ENCODE measurements at places on chromosomes 16 and 17.
A peak's percentile ranks its signal among the peaks of the same experiment; 100 is the strongest.

- no peak for DNase-seq
Observed at GRCh38 chr17:82031303-82031884, at the start of gene RAC3. RAC3 (plus strand) TSS chr17:82031678; CDS start chr17:82031762, 84 bp downstream.

GRCh38 chr17:67150826-67151225 lies 94.2 kb downstream of the HELZ start:
- DNase-seq: no peak

GRCh38 chr17:64063766-64064224 lies 43.4 kb upstream of the ICAM2 start:
- no peak for DNase-seq

DNA sequence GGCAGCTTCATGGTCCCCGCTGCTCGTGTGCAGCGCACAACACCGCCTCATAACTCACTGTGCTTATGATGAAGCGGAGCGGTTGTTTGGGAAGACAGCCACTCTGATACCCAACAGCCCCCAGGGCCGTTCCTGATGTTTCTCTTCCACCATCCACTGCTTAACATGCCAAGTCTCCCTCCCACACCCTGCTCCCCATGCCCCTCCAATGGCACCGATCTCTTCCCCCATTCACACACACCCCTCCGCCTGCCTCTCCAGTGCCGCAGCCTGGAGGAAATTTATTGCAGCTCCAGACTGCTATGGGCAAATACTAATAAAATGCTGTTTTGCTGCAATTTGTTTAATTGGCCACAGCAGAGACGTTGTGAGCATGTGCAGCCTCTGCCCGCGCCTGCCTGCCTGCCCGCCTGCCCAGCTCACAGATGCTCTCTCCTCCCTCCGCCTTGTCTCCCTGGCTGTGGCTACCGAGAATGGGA lies 80.3 kb upstream of the LHX1 start:
- DNase-seq: no peak

- no peak for DNase-seq
Observed at GRCh38 chr17:73785958-73786743, 141.9 kb upstream of the SDK2 start.

DNA sequence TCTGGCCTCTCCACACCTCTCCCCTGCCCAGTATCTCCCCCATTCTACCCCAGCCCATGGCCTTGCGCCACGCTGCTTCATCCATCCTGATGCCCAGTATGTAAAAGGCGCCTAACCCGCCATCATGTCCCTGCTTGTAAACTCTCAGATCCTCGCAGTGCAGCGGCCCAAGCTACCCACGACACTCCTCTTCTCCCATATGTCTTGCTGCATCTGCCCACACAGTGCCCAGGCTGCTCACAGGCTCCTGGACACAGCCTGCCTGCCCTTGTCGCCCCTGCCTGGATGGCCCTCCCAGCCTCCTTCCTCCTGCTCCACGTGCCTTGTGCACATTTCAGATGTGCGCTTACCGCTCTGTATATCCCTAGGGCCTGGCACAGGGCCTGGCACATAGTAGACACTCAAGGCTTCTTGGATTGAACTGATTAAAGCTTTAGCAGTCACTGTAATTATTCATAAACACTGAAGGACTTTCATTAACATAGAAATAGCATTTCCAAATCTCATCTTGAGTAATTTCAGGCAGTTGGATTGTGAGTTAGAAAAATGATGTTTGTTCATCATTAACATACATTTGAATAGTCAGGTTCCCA lies 129.1 kb downstream of the CLEC16A start:
- DNase-seq: no peak

DNA sequence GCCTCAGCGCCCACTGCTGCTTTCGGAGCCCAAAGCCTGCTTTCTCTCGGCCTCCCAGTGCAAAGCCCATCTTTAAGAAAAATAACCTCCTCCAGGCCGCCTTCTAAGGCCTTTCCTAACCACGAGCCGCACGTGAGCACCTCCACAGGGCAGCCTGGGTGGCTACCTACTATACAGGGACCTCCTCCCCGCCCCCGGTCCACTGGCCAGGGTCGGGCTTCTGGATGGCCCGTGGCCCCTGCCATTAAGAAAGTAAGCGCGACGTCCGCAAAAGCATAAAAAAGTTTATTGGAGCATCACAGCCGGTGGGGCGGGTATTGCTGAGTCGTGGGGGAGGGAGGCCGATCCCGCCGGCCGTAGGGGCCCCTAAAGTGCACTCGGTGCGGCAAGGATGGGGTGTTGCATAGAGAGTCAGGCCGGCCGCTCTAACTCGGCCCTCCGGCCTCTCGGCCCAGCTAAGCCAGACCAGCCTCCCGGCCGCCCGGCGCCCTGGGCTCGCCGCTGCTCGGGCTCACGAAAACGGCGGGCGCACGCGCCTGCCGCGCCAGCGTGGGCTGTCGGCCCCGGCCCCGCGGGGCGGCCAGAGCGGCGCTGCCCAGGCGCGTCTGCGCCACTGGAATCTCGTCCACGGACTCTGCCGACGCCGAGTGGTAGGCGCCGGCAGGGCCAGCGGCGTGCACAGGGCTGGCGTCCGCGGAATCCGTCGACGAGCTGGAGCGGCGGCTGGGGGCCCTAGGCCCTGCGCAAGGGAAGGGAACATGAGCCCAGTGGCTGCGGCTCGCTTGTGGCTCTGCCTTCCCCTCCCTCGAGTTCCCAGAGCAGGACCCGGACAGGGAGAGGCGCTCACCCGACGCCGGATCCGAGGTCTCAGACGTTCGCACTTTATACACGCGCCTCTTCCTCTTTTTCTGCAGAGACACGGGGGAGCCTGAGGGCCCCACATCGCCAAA lies 1.1 kb upstream of the TPPP3 start:
- peak; percentile 61 for DNase-seq

GRCh38 chr16:21702276-21702675 lies 38.5 kb downstream of the OTOA start:
- DNase-seq: no peak

DNA sequence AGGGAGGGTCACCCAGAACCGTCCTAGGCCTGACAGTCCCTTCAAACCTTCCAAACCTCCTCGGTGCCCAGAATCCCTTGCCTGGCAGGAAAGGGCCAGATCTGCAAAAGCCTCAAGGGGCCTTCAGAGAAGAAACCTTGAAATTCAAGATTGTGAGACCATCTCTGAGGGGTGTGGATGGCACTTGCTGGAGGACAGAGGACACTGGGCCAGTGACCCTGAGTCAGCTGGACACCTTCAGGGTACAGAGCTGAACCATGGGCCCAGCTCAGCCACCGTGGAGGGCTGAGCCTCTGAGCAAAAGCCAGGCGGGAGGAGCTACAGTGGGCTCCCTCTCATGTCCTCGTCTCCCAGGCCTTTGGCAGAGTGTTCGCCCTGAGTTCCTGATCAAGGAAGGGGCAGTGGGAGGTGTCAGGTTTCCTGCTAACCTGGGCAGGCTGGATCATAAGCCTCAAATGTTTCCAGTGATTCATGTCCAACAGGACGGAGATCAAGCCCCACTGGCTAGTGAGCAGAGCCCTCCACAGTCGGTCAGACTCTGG lies 3.0 kb downstream of the PDILT start:
- no peak for DNase-seq

GRCh38 chr17:74080656-74081582 lies 122.6 kb upstream of the RPL38 start:
- DNase-seq: no peak

DNA sequence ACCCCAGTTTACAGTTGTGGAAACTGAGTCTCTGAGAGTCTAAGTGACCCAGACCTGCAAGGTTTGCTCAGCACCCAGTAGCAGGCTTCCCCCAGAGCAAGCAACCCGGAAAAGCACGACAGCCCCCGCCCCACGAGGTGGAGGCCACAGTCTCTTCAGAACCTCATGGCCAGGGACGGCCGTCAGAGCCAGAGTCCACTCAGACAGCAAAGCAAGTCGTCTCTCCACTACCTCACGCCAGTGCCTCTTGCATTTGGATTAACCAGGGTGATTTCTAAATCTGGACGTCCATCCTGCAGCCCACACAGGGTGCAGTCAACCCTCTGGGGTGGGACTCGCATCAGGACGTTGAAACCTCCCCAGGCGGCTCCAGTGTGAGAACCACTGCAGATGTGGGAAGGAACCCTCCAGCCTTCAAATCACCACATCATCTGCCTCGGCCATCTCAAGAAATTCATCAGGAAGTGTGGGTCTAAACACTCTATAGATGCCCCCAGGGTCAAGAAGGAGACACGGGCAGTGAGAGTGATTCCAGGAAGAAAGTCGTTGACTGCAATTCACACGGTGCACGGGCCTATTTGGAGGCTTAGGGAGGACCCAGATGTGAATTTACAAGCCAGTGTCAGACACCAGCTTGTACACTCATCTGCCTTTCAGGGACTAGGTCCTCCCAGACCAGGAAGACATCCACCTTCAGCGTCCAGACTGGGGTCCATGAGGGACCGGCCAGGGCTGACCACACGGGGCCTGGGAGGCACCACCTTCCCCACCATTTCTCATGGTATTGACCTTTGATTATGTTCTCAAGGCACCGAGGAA lies 20.2 kb upstream of the RBFOX3 start:
- no peak for DNase-seq

GRCh38 chr16:89732918-89733242 lies 11.5 kb downstream of the ZNF276 start:
- DNase-seq: no peak

- no peak for DNase-seq
Observed at GRCh38 chr17:64778240-64779097, 116.4 kb upstream of the SMURF2 start.

DNA sequence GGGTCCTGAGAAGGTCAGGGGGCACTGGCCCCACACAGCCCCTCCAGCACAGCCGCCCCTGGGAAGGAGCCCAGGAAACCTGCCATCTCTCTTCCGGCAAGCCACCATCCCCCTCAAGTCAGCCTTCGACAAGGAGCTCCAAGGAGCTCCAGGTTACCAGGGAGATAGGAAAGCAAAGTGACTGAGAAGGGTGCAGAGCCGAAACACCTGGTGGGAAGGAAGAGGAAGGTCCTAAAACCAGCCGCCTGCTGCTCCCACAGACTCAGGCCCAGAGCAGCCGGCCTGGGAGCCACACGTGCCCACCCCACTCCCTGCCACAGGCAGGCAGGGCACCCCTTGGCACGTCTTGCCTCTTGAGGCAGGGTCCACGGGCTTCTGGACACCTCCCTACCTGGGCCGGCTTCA lies 80.7 kb downstream of the TIMM22 start:
- DNase-seq: no peak

DNA sequence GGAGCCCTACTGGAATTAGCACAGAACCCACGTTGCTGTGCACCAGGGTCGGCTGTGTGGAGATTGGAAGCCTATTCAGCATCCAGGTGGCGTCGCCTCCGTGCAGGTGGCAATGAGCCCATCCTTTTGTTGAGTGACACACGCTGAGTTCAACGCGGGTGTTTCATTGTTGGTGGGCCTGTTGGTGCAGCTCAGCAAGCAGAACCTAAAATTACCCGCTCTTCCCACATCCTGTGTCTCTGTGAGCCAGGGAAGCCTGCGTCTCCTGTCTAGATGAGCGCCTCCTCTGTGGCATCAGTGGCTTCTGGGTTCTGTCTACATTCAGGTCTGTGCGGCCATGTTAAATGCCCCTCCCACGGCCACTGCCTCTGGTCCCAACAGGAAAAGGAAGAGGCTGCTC lies 14.5 kb downstream of the CD2BP2 start:
- no peak for DNase-seq

- DNase-seq: no peak
Observed at GRCh38 chr17:37037590-37038155, 88.9 kb downstream of the AATF start.

DNA sequence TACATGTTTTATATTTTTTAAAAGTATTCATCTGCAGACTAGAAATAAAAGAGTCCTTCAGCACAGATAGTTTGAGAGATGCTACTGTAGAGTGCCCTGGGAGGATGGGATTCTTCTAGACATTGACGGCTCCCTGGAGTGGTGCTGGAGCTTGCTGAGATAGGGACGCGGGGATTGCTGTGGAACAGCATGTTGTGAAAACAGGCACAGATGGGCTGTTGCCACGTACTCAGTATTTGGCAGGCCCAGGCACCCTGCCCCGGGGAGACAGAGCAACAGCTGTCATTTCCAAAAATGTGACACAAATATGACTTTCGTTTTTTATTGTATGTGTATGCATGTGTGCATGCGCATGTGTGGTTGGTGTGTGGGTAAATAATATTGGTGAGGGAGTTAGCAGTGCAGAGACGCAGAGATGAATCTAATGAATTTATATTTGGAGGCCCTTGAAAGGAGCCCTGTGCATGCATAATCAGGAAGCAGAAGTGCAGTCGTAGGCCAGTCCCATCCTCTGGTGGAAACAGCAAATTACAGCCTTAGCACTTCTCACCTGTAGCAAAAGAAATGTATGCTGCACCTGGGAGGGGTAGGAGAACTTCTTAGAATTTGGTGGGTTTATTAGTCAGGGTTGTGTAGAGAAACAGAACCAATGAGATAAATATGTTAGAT lies 6.2 kb upstream of the ABCA8 start:
- no peak for DNase-seq

DNA sequence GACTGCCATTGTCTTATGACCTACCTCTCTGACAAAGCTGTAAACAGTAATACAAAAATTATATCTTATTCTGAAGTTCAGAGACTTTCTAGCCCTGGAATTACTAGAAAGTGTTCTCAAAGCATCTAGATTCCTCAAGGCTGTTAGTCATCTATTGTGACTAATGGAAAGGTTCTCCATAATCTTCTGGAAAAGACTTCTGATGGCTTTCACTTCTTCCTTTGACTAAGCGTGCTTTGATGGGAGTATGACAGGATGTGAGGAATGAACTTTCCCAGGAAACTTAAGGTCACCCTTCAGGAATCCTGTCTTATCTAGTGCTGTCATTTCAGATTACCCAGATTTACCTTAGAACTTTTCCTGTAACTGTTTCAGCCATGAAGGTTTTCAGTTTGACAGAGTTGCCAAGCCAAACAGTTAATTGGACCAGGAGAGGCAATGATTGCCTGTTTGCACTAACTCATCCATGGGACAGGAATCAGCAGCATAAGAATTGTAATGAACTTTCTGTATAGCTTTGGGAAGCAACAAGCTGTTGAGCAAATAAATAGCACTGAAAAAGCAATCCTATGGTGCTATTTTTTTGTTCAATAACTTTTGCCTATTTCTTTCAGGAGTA lies 43.5 kb downstream of the AP2B1 start:
- no peak for DNase-seq

DNA sequence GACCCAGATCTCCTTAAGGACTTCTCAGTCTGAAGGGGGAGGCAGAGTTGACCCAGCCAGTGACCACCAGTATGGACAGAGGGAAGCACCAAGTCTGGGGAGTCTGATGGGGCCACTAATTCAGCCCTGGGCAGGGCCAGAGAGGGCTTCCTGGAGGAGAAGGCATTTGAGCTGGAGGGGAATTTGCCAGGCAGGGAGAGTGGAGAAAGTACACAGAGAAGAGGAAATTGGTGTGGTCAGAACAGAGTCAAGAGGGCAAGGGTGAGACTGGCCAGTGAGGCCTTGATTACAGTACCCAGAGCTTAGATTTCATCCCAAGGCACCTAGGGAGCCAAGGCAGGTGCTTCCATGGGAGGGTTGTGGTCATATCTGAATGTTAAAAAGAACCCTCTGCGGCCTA lies 36.3 kb downstream of the MYO15A start:
- DNase-seq: no peak
